ENCODE measurements at places on chromosomes 16 and 17.

DNA sequence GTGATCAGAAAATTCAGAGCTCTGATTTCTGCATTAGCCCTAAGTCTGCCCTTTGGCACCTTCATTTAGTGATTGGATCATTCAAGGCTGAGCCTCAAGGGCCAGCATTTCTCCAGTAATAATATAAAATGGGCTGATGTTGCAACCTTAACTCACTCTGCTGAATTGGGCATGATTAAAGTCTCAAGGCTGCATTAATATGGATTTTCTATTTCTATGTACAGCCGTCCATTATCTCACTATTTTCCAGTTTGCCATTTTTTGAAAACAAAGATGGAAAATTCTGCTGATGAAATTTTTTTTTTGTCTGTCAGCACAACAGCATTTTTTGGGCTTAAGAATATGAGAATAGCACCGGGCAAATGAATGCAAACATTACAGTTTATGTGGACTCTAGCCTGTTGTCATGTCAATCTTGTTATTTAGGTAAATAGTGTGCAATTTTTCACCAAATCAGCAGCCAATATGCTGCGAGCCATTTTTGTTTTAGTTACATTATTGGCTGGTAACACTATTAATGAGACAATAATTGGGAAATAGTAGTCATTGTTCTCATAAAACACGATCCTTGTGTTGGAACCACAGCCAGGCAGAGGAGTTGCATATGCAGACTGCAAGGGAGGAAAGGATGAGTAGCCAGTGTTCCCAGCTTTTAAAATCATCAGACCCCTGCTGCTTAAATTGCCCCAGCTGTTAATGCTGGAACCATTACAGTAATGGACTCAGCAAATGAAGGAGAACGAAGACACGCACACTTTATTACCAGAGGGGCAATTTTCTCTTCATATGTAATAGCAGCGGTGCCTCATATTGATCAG lies 10.5 kb downstream of the FTO start:
- DNase-seq = peak; percentile 21

DNA sequence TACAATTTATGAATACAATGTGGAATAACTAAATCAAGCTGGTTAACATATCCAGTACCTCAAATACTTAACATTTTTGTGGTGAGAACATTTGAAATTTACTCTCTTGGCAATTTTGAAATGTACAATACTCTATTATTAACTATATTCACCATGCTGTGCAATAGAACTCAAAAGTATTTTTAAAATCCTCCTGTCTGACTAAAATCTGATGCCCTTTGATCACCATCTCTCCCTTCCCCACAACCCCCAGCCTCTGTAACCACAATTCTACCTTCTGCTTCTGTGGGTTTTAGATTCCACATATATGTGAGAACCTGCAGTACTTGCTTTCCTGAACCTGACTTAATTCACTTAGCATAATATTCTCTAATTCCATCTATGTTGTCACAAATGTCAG lies 71.6 kb upstream of the ALOX12 start:
- DNase-seq = no peak

GRCh38 chr17:15143524-15143923 lies 121.6 kb downstream of the PMP22 start:
- DNase-seq = no peak

- no peak for DNase-seq
Measured at GRCh38 chr16:30761427-30761927, 385 bp downstream of the CFAP119 start.

- no peak for DNase-seq
Measured at GRCh38 chr17:46163929-46164594, 29.2 kb downstream of the KANSL1 start.

- no peak for DNase-seq
Measured at GRCh38 chr16:49918257-49918656, 62.3 kb upstream of the ZNF423 start.

- DNase-seq = no peak
Measured at GRCh38 chr17:57365420-57365819, 109.1 kb downstream of the MSI2 start.

DNA sequence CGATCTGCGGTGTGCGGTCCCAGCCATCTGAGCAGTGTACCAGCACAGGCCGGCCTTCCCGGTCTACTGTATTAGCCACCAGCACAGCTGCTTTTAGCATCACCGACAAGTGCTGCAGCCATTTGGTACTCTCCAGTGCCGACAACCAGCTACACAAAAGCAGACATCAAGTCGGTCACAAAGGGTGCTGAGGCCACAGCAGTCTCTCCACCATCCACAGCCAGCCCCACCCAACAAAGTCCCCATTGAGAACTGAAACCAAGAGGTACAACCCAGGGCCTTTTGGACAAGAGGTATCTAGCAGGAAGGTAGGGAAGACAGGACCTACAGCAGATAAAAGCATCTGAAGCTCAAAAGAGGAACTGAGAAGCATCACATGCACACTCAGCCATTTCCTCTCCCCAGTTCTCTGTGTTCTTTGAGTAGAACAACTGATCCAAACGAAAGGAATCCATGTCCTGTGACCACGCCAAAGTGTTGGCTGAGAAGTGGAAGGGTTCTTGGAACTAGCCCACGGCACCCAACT lies 9.5 kb downstream of the MTMR4 start:
- no peak for DNase-seq

- DNase-seq = no peak
Measured at GRCh38 chr17:69883120-69883519, 191.9 kb upstream of the KCNJ16 start.

GRCh38 chr17:78374189-78374588 lies 4.3 kb upstream of the PGS1 start:
- DNase-seq = no peak

DNA sequence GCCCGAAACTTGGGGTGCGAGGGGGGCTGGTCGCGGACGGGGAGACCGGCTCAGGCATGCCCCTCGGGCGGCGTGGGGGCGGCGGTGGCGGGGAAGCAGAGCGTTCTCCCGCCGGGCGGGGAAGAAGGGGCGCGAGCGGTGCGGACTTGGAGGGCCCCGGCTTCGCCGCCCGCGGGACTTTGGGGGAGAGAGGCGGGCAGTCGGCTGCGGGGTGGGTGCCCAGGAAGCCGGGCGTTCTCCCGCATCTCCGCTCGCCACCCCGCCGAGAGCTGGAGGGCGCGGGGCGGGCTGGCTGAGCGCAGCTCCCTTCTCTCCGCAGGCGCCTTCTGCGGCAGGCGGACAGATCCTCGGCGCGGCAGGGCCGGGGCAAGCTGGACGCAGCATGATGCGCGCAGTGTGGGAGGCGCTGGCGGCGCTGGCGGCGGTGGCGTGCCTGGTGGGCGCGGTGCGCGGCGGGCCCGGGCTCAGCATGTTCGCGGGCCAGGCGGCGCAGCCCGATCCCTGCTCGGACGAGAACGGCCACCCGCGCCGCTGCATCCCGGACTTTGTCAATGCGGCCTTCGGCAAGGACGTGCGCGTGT lies 772 bp downstream of the NTN1 start:
- no peak for DNase-seq

GRCh38 chr17:37148156-37148555 lies 199.4 kb downstream of the AATF start:
- DNase-seq = no peak

- peak; percentile 20 for DNase-seq
Measured at GRCh38 chr16:24580665-24581064, 41.3 kb downstream of the RBBP6 start.

GRCh38 chr17:45841883-45842525 lies 2.7 kb upstream of the SPPL2C start:
- peak; percentile 93 for DNase-seq

- no peak for DNase-seq
Measured at GRCh38 chr17:45756266-45756991, 27.7 kb upstream of the CRHR1 start.

DNA sequence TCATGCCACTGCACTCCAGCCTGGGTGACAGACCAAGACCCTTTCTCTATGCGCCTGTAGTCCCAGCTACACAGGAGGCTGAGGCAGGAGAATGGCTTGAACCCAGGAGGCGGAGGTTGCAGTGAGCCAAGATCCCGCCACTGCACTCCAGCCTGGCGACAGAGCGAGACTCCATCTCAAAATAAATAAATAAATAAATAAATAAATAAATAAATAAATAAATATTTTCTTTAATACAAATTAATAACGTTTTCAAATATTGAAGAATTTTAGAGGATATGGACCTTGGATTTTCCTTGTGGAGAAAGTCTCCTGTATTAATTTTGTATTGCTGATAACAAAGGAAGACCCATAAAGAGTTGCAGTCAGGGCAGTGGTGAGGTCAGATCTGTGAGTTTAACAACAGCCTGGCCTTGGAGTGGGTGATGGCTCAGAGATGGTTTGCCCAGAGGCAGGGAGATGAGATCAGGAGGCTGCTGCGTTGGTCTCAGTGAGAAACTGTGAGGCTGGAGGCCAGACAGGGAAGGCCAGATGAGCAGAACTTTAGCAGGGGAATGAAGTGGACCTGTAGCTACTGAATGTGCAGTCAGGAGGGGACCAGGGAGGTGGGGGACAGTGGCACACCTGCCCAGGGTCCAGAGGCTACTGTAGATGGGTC lies 4.4 kb upstream of the ASGR1 start:
- no peak for DNase-seq

- no peak for DNase-seq
Measured at GRCh38 chr17:68577497-68577821, 23.7 kb downstream of the FAM20A start.

GRCh38 chr17:75849724-75850123 lies 5.4 kb downstream of the WBP2 start:
- no peak for DNase-seq

DNA sequence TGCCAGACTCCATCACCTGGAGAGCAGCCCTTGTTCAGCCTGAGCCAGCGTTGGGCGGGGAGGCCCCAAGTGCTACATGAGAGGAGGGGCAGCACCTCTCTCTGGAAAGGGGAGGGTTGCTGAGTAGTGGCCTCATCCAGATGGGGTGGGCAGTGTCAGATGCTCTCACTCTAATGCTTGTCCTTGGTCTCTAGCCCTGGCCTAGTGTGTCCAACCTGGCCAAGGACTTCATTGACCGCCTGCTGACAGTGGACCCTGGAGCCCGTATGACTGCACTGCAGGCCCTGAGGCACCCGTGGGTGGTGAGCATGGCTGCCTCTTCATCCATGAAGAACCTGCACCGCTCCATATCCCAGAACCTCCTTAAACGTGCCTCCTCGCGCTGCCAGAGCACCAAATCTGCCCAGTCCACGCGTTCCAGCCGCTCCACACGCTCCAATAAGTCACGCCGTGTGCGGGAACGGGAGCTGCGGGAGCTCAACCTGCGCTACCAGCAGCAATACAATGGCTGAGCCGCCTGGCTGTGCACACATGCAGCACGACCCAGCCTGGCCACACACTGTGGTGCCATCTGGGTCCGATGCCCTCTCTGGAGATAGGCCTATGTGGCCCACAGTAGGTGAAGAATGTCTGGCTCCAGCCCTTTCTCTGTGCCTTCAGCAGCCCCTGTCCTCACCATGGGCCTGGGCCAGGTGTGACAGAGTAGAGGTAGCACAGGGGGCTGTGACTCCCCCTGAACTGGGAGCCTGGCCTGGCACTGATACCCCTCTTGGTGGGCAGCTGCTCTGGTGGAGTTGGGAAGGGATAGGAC lies 4.3 kb downstream of the CTRL start:
- no peak for DNase-seq

DNA sequence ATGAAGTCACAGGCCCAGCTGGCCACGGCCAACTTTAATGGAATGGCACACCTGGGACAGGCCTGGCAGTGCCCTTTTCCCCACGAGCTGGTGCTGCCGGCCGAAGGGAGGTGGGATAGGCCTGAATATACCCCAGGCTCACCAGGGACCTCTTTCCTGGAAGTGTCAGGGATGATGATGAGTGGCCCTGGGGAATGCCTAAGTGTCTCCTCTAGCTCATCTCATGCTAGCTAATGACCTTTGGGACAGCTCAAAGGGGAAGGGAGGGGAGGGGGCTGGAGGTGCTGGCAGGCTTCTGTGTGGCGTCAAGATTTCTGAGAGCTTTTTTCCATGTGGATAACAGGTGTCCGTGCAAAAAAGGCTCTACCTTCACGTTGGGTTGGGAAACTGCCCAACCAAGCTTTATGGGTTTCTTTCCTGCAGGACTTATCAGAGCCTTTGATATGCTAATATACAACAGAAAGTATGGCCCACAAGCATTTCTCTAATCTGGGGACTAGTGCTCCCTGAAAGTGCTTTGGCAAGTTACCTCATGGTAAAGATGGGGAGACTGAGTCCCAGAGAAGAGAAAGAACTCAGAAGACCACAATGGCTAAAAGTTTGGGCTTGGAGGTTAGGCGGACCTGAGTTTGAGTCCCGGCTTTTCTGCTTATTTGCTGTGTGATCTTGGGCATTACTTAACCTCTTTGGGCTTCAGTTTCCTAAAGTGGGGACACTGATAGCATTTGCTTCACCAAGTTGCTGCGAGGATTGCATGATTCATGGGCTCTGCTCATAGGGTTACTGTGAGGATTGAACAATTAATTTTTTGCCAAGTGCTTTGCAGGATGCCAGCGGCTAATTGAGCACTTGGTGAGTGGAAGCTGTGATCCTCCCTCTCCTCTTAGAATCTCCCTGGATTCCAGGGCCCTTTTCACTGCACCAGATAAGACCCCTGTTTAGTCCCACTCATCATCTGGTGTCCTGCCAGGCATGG lies 14.0 kb downstream of the ADGRG1 start:
- DNase-seq = no peak

DNA sequence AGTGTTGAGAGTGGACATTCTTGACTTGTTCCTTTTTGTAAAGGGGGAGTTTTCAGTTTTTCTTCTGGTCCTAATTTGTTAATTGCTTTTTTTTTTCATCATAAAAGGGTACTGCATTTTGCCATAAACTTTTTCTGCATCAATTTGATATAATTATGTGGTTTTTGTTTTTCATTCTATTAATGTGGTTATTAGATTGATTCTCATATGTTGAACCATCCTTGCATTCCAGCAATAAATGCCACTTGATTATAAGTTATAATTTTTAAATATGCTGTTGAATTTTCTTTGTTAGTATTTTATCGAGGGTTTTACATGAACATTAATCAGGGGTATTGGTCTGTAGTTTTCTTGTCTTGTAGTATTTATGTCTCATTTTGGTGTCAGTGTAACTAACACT lies 87.2 kb upstream of the SMIM36 start:
- no peak for DNase-seq

DNA sequence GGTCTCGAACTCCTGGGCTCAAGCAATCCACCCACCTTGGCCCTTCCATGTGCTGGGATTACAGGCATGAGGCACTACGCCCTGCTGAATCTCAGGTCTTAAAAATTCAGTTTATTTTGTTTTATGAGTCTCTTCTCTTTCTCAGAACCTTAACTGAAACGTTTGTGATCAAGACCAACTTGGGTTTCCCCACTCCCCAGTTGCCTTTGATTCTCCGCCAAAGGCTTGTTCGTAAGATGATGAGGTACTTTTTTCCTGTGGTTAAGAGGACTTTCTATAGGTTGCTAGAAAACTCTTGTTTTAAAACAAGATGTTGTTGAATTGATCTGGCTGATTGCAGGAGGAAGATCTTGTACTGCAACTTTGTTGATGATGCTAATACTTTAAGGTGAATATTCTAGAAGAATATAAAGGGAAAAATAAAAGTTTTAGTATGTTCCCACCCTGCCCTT lies 11.7 kb downstream of the ABCC1 start:
- DNase-seq = no peak

- DNase-seq = no peak
Measured at GRCh38 chr17:43982171-43982570, 22.3 kb upstream of the NAGS start.

GRCh38 chr17:18225642-18226283 lies 328 bp downstream of the LLGL1 start:
- no peak for DNase-seq

All from NCI-H1694 (cell line).